ENCODE measurements at places on chromosomes 13 and 19. TPM values are rescaled to one million over a fixed set of nuclear protein-coding genes. Genes with fewer than 3 reads are reported as not detected.

CACNG7 gene
- not detected for total RNA-seq

SRRM5 gene
- total RNA-seq = 0.04 TPM

SPRY2 gene
- total RNA-seq = 14.1 TPM

SIGLECL1 gene
- total RNA-seq = not detected

NCR1 gene
- not detected for total RNA-seq

C19orf38 gene
- not detected for total RNA-seq

GTPBP3 gene
- total RNA-seq = 14.9 TPM

ITGBL1 gene
- 0.60 TPM for total RNA-seq

CGB7 gene
- total RNA-seq = 1.8 TPM

RNF126 gene
- 74.3 TPM for total RNA-seq

TPTE2 gene
- total RNA-seq = not detected

KRTDAP gene
- 9.0 TPM for total RNA-seq

ZIC5 gene
- not detected for total RNA-seq

FGF22 gene
- total RNA-seq = not detected

IRGC gene
- not detected for total RNA-seq

TRIM13 gene
- 19.9 TPM for total RNA-seq

SSBP4 gene
- 48.7 TPM for total RNA-seq

Measured in foreskin keratinocyte (primary cell).